Naive thymus-derived CD4-positive, alpha-beta T cell (primary cell): ENCODE measurements at places on chromosomes 1 and 21. TPM values are rescaled to one million over a fixed set of nuclear protein-coding genes. Genes with fewer than 3 reads are reported as not detected.

GRCh38 chr1:24553931-24554330 is 2.0 kb upstream of the NCMAP start:
- no peak for DNase-seq

DNA sequence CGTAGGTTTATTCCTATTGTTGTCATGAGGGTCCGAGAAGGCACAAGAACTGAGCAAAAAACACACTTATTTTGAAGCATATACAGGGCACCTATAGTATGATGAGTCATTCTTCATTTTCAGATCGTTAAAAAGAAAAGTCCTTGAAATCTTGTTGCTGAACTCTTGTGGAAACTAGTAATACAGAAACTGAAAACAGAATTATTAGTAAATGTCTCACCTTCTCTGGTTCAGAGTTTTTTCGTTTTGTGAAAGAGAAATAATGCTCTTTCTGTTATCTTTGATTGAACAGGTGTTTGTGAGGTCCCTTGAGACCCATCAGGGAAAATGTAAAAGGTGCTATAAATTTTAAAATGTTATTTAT is 102.0 kb upstream of the COA6 start:
- no peak for DNase-seq

DNA sequence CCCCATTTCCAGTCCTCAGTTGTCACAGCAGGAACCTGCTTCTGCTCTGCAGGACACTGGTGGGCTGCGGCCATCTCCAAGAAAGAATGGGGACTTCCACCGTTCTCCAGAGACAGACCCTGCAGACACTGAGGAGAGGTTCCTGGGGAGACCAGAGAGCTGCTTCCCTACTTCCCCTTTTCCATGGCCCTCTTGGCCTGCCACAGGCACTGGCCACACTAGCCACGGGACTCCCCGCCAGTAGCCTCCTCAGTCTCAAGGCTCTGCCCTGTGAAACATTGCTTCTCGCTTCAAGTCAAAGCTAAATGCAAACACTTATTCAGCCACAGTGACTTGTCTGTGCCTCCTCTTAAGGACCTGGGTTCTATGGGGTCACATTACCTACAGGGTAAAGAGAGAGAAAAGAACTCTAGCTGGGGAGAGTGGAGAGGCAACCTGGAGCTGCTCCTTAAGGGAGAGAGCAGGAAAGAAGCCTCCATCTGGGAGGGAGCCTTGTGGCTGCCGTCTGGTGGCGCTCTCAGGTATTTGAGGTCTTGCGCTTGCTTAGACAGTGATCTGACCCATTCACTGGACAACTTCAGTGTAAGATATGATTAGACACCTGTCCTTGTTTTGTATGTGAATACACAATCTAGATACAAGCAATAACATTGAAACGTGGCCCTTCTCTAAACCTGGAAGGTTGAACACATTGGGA is 5.4 kb upstream of the SLAMF8 start:
- DNase-seq: no peak

DNA sequence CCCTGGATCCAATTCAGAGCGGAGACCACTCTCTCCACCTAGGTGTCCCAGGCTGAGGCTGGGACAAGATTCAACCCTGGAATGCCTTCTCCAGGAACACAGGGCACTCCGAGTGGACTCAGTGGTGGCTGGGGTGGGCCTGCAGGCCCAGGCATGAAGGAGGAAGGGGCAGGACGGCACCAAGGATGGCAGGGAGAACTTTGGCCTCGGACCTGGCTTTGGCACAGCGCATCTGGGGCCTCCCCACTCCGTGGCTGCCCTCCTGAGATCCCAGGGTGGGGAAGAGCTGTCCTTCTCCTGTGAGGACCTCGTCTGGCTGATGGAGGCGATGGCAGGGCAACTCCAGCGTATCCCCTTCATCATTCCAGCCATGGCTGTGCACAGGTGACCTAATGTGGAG is 35.6 kb downstream of the DHCR24 start:
- DNase-seq: no peak

DNA sequence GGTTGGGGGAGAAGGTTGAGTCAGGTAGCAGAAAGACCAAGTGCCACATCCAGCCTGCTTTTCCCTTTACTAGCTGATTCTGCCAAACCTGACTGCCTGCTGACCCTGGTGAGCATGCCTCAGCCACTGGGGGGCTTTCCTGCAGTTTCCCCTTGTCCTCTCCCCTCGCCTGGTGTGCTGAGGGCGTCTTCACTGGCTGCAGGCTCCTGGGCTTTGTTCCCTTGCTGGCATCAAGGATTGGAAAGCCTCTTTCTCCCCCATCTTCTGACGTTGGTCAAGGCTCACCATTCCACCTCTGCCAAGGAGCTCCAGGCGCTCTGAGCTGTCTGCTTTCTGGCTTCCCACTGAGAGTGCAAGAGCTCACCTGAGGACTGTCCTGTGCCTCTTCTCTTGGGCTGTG is 28.4 kb downstream of the MAN1C1 start:
- DNase-seq: no peak

DNA sequence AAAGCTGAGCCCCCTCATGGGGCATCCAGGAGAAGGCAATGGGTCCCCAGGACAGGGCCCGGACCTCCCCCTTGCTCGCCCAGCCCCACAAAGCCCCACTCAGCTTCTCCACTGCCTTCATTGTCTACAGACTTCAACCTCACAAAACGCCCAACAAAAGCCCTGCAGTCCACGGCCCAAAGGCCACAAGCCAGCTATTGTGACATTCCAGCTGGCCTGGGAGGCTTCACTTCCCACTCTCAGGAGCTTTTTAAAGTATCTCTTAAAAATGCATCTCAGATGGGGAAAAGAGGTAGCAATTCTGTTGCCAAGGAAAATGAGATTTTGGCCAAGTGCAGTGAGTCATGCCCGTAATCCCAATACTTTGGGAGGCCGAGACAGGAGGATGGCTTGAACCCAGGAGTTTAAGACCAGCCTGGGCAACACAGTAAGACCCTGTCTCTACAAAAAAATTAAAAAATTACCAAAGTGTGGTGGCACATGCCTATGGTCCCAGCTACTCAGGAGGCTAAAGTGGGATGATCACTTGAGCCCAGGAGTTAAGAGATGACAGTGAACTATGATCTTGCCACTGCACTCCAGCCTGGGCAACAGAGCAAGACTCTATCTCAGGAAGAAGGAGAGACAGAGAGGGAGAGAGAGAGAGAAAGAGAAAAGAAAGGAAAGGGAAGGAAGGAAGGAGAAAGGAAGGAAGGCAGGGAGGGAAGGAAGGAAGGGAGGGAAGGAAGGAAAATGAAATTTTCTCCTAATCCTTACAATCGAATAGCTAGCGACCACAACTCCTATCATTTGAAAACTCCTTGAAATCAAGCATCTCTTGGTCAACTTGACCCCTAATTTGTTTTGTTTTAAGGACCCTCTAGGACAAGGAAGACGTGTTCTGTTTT is 31.4 kb upstream of the TARDBP start:
- no peak for DNase-seq

DNA sequence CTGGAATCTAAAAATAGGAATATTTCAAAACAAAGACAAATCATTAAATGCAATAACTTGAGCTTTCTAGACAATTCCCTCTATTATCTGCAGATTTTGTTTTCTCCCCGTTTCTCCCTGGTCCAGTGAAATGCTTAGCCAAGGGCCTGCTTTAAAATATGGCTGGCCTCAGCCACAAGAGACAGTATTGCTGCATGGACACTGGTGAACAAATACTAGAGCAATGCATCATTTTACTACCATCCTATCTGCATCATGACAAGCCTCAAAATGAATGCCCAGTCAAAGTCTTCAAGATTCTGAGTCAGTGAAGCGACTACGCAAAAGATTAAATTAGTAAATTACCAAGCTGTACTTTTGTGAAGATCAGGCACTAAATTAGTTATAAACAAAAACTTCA is 80.5 kb downstream of the ENAH start:
- DNase-seq: no peak

DNA sequence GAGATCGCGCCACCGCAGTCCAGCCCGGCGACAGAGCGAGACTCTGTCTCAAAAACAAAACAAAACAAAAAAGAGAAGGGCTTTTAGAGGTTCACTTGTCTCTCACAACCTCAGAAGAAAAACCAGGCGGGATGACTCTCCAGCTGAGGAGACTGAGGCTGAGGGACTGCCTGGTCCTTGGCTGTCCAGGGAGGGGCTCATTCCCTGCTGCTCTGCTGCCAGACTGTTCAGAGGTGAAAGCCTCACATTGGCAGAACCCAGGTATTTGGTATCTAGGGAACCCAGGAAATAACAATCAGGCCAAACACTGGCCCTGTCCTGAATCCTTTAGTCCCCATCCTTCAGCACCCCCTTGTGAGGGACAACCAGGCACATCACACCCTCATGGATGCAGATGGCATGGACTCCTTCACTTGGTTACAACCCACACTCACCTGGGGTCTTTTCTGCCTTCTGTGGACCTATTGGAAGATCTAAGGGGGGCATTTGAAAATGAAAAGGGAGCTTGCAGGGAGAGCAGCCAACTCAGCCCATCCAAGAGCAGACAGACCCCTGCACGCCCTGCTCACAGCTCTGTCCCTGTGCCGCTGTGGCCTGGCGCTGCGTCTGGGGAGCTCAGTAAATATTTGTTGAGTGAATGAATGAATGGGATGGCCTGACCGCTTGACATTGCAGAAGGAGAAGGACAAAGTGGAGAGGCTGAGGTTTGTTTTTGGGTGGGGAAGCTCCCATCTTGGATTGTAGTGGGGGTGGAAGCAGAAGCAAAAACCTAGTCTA is 33.4 kb downstream of the CD247 start:
- no peak for DNase-seq

DNA sequence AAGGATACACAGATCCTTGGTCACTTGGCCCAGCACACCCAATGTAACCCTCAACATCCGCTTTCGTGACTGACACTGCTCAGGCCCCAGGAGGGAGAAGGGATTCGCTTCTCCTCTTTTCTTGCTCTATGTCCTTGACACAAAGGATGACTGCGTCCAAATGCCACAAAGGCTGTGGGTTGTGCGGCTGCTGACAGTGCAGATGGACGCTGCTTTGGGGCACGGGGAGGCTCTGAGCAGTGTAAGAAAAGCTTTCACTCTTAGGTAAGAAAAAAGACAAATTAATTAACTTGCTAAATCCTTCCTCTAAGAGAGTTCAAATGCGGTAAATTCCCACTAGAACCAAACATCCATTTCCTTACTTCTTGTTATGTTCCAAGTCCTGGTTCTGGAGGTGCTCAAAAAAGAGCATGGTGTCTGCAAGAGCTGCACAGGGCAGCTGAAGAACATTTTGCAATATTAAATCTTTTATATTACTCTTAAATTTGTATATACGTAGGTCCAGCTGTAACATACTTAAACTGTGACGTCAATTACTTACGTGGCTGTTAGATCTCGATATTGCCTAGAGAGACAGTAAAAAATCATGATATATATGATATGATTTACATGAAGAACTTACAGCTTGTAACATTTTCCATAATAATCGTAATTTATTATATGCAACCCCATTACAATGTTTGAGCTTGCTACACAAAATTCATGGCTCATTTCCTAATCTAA is 19.4 kb upstream of the EPHB2 start:
- no peak for DNase-seq

- no peak for DNase-seq
Observed at GRCh38 chr1:74681001-74681400, 7.4 kb upstream of the ERICH3 start.

DNA sequence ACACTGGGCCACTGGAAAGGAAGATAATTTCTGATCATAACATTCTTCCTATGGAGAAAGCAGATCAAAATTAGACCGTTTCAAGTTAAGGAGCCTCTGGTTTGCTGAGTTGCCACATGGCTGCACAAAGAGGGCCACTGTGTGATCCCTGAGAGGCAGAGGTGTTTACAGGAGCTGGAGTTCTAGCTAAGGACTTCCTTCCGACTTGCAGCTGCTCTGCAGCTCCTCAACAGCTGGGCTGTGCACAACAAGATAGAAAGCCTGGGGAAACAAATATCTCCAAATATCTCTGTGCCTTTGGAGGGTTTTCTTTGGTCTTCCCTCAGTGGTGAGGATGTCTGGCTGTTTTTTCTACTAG is 26.8 kb downstream of the GADD45A start:
- DNase-seq: no peak

- no peak for DNase-seq
Observed at GRCh38 chr1:27117733-27118439, 37.0 kb downstream of the SLC9A1 start.

DNA sequence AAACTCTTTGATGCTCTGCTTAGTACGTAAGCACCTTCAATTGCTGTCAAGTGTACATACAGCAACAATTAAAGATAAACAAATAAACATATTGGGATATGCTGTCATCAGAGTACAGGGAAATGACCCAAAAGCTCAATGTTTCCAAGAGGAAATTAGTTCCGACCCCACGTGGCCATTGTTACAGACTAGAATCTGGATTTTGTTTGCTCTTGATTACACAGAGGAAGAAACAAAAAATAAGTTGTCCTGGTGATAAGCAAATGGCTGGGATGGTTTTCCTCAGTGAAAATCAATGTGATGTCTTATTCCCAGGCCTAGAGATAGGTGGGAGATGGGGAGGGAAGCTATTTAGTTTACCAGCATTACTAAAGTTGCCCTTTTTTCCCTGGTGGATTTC is 113.0 kb upstream of the UBE2U start:
- DNase-seq: no peak

DNA sequence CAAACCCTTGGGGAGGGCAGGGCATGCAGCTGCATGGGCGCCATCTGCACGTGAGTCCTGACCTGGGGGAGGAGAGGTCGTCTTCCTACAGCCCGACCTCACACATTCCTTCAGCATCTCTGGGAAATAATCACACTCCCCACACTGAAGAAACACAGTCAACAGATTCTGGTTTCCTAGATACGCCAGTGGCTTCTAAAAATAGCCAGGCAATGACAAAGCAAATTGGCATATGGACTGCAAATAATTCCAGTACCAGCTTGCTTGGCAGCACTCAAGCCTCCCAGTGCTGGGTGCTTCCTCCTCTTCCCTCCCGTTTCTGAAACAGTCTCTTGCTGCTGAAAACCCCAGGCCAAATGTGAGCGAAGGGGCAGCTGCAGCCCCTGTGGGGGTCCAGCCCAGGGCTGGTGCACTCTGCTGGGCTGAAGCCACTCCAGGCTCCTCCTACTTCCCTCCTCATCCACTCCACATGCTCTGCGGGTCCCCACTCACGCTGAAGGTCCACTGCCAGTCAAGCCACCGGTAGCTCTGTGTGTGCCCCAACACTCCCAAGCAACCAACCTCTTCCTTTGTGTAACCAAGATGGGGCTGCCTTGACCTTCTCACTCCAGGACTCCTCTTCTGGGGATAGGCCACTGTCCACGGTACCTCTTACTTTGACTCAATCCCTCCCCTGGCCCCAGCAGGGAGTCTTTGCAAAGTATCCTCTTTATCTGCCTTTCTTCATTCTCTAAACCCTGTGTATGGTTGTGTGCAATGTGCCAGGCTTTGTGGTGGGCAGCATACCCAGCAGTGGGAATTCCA is 69.0 kb downstream of the KCND3 start:
- DNase-seq: no peak

- DNase-seq: no peak
Observed at GRCh38 chr1:21217812-21218596, 41.3 kb upstream of the EIF4G3 start.

Gene SAMSN1
- polyA plus RNA-seq: 25.5 TPM

Gene TMPRSS15
- polyA plus RNA-seq: not detected

Gene SPRR1B
- not detected for polyA plus RNA-seq

Gene CYYR1
- not detected for polyA plus RNA-seq

Gene FAM163A
- not detected for polyA plus RNA-seq

Gene RUNX3
- polyA plus RNA-seq: 25.8 TPM
